ENCODE measurements at places on chromosomes 2 and 18.

DNA sequence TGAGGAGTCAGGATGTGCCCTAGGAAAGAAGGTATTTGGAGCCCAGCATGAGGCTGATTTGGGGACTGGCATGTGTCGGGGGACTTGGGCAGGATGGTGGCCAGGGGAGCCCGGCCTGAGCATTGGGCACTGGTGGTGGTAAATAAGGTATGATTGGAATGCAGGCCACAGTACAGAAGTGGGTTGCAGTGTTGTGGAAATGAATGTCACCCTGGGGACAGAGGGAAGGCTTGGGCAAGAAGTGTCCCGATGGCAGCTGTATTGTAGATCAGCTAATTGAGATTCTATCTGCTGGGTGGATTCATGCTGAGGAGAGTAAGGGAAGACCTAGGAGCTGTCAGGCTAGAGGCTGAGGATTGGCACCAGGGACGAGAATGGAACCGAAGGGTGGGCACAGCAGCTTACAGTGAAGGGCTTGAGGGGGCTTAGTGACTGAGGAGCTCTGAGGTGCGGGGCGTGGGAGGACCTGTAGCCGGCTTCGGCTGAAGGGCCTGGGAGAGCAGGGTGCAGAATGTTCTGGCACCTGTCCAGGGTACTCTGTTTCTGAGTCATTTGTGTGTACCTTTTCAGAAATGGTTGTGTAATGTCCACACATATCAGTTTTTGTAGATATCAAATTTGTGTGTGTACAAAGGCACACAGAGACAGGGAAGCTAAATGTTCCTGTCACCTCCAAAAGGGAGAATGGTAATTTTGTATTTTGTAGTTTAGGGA is 170.2 kb downstream of the PRKCE start:
- no peak for DNase-seq

DNA sequence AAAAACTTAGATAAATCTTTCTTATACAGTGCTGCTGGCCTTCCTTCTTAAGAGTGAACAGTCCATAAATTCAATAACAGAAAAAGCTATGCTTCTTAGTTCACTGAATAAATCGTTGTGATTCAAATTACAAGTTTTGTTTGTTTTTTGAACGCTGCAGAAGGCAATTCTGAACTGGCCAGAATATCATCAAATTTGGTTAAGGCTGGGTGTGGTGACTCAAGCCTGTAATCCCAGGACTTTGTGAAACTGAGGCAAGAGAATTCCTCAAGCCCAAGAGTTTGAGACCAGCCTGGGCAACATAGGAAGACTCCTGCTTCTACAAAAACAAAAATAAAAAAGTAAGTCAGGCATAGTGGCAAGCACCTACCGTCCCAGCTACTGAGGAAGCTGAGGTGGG is 111.2 kb upstream of the SLC39A10 start:
- no peak for DNase-seq

DNA sequence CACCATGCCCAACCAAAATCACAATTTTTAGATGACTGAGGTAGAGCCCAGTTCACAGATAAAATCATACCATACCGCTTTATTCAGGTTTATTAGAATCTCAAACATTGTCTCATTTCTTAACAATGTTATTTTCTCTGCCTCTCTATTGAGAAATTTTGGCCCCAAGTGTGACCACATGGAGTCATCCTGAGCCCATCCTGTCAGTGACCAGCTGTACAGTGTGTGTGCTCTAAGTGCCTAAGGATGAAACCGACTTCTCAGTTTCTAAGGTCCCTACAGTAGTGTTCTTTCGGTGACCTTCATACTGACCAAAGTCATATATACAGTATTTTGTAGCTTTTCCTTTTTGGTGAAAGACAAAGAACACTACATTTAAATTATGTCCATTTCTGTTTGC is 123.7 kb upstream of the MSTN start:
- DNase-seq = no peak

DNA sequence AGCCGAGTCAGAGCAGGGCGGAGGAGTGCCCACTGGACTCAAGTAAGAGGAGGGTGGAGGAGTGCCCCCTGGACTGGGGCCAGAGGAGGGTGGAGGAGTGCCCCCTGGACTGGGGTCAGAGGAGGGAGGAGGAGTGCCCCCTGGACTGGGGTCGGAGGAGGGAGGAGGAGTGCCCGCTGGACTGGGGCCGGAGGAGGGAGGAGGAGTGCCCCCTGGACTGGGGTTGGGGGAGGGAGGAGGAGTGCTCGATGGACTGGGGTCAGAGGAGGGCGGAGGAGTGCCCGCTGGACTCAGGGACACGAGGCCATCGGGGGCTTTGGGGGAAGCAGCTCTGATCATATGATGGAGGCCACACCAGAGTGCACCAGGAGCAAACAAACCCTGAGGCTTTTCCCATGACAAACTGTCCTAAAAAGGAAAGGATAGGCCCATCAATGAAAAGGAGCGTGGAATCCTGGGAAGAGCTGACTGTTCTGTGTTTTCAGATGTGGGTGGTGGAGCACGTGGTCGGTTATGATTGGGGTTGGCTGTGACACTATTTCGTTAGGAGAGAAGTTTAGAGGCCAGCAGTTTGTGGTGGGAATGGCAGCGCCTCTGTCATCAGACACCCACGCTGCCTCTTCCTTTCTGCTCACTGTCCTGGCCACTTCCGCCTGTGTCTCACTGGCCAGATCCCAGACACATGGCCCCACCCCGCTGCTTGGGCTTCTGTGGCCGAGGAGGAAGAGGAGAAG is 24.5 kb upstream of the HPCAL1 start:
- DNase-seq = no peak

DNA sequence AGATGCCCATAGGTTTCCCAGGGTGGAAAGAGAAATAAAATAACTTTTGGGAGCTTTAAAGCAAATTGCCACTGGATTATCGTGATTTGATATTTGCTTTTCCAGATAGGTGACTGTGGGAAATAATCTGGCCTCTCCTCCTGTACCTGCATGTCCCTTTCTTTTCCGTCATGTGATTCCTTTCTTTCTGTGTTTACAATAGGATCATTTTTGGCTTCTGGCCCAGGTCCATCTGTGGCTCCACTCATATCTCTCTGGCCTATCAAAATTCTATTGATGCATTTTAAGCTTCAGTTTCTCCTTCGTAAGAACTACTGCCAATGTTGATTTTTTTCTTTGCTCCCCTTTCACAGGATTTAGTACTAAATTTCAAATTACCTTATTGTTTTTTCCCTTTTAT is 153.6 kb downstream of the CCDC85A start:
- no peak for DNase-seq
